ENCODE measurements at places on chromosomes 4 and X. TPM values are rescaled to one million over a fixed set of nuclear protein-coding genes. Genes with fewer than 3 reads are reported as not detected.

The GPM6B gene
- 15.7 TPM for total RNA-seq

The CPZ gene
- 26.3 TPM for total RNA-seq

The GPRASP3 gene
- total RNA-seq = 3.2 TPM

The PABPC1L2A gene
- total RNA-seq = not detected

The SRPK3 gene
- 0.25 TPM for total RNA-seq

The MID1 gene
- total RNA-seq = 16.2 TPM

The MOSPD2 gene
- total RNA-seq = 17.4 TPM

The PSAPL1 gene
- not detected for total RNA-seq

The CTAG1A gene
- not detected for total RNA-seq

The GRIA3 gene
- 4.4 TPM for total RNA-seq

The RNF128 gene
- 5.6 TPM for total RNA-seq

The TRO gene
- 12.3 TPM for total RNA-seq

The MAGEE2 gene
- total RNA-seq = not detected

All from vagina (tissue), 2 donors.